ENCODE measurements at places on chromosomes 16 and 17. TPM values are rescaled to one million over a fixed set of nuclear protein-coding genes. Genes with fewer than 3 reads are reported as not detected.

Gene MFAP4
- 116 TPM for total RNA-seq

DNA sequence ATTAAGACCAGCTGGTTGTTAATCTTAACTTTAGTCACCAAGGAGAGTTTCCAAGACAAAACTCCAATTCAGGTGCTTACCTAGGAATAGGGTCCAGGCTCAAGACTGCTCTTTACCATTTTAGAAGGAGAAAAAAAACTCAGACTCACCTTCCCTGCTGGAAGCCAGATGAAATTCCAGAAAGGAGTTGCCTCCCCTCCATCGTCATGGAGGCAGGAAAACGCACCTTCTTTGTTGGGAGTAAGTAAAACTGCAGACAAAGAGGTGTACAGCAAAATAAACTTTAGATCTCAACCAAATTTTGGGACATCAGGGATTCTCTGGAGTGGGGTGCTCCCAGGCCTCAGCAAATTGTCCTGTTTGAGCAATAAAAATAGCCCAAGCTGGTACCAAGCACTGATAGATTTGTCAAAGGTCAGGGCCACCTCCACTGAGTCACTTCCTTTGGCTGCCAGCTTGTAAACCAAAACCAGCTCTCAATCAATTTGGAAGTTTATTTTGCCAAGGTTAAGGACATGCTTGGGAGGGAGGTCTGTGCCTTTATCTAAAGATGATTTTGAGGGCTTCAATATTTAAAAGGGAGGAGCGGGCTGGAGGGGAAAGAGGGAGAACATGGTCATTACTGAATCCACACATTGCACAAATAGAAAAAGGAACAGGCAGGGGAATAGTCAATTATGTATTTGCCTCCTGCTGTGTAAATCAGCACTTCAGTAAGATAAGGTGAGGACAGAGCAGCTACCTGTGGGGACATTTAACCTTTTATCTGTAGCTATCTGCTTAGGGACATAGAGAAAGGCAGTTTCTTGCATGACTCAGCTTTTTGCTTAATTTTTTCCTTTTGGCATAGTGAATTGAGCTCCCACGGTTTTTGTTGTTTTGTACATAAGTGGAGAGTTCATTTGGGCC lies 1.5 kb upstream of the ALDH3A2 start:
- DNase-seq, result no peak

Gene NPIPA5
- 7.2 TPM for total RNA-seq

DNA sequence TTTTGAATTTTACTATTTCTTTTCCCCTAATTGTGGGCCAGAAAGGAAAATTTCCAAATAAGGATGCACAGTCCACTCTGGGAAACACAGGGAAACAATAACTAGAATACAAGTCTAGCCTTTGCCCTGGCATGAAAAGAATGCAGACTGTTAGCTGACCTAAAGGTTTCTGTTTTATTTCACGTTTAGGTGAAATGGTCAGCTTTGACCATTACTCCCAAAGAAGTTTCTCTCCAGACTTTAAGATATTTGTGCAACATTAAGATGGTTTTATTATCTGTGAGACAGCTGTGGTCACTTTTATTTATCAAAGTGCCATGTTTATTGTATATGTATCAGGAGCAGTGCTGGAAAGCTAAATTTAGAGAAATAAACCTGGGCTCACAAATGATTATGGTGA lies 163.9 kb downstream of the SPECC1 start:
- DNase-seq, result no peak
